ENCODE measurements at places on chromosomes 2 and 18.

- no peak for DNase-seq
Observed at GRCh38 chr18:31252522-31252921, 65.4 kb upstream of the DSG1 start.

- DNase-seq: no peak
Observed at GRCh38 chr2:204264085-204264553, 281.2 kb upstream of the PARD3B start.

- no peak for DNase-seq
Observed at GRCh38 chr2:160261732-160262131, 61.7 kb upstream of the ITGB6 start.

DNA sequence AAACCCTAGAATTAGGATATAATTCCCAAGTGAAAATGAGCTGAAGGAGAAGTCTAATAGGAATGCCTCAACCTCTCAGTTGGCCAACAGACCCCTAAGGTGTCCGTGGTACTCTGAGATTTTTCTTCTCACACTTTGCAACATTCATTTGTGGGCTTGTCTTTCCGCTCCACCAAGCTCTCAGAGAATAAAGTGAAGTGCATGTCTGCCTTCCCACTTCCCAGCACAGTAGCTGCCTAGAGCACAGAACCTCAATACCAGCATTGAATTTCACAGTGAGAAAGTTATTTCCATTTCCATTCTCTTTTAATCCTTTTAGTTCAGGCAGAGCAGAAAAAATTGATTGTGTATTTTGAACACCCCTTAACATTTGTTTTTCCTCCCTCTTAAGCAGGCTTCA lies 451.8 kb downstream of the TGIF1 start:
- no peak for DNase-seq

DNA sequence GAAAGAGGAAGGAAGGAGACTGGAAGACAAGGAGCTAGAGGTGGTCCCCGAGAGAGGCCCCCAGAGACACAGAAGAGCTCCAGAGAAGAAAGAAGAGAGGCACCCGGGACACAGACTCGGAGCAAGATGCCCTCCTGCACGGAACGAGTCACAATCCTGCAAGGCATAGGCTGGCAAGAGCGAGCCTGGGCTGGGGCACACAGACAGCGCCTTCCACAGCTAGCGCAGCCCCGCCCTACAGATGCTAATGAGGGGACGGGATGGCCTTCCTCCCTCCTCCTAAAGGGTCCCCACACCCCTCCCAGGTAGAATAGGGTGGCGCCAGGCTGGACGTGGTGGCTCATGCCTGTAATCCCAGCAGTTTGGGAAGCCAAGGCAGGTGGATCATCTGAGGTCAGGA lies 19.8 kb upstream of the GPR17 start:
- DNase-seq: no peak

- no peak for DNase-seq
Observed at GRCh38 chr2:727071-727470, 49.9 kb upstream of the TMEM18 start.

DNA sequence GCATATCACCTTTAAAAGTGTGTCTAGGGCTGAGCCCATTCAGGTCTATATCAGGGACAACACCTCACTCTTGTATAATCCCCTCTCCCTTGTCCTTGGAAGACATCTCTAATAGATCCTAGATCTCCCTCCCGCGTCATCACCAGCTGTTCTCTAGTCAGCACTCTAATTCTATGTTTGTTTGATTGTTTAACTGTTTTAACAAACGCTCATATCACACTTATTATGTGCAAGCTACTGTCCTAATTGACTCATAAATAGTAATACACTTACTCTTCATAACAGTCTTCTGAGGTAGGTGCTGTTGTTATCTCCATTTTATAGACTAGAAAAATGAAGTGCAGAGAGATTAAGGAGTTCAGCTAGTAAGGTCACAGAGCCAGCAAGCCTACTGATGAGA lies 1.6 kb upstream of the ERMN start:
- DNase-seq: no peak

DNA sequence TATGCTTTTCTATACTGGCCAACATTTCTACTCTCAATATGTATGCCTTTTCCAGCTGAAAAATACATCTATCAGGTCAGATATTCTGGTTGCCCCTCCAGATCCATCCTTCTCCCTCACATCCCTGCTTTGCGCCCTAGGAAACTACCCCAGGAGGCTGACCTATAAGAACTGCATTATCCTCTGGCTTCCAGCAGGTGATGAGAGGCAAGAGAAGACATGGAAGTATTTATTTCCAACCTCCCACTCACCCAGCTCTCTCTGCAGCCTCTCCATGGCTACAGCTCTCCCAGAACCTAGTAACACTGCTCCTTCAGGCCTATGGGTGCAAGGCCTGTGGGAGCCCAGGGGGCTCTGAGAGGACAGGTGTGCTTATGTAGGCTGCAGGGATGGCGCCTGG lies 42.9 kb downstream of the ARID5A start:
- no peak for DNase-seq

DNA sequence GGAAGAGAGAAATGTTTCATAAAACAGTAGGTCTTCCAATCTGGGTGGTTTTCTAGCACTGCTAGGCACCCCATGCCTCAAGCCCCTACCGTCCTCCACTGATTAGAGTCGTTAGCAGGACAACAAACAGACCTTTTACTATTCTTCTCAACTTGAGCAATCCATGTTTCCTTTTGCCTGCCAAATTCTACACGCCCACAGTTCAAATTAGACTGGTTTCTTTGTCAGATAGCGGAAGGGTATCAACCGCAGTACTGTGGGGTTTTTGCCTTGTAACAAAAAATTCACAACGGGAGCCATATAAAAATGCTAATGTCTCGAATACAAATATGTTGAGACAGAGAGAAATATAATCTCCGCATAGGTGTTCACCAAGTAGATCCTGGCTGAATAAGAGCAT lies 59.9 kb downstream of the VIT start:
- no peak for DNase-seq
